ENCODE measurements at places on chromosomes 1 and 21.

DNA sequence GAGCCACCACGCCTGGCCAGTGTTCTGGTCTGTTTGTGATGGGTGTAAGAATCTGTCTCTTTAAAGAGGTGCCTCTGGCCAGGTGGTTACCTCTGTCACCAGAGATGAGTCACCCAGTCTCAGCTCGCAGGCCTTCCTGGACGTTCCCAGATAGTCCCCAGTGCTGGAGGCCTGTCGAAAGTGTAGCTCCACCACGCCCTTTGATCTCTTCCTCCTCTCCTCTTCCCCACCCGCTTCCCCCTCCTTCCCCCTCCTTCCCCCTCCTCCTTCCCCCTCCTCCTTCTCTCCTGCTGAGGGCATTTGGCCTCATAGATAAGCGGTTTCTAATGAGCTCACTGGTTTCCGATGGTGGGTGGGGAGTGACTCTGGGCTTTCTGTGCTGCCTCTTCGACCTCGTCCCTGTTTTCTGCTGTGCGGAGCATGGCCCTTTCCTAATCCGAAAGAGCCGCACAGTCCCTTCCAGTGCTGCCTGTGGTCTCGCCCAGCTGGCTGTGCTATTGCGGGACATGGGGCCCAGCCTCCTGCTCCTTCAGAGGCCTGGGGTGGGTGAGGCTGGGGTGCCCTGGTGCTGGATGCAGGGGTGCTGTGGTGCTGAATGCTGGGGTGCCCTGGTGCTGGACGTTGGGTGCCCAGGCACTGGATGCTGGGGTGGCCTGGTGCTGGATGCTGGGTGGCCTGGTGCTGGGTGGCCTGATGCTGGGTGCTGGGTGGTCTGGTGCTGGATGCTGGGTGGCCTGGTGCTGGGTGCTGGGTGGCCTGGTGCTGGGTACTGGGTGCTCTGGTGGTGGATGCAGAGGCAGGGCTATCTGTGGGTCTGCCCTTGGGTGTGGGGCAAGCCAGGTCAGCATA lies 19.2 kb downstream of the AGPAT3 start:
- no peak for DNase-seq

DNA sequence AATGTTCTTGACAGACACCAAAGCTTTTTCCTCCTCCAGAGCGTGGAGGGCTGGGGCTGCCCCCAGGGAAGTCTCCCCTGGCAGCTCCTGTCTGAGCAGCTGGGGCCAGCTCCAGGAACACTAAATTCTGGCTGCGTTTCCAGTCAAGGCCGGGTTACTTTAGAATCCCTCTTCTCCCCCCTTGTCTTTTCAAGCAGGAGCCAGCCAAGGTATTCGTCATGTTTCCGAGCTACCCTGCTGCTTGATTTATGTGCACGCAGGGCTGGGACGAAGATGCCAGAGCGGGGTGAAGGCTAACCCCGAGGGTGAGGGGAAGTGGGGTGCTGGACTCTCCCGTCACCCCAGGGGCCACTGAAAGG lies 68.1 kb upstream of the ANGPTL1 start:
- no peak for DNase-seq

DNA sequence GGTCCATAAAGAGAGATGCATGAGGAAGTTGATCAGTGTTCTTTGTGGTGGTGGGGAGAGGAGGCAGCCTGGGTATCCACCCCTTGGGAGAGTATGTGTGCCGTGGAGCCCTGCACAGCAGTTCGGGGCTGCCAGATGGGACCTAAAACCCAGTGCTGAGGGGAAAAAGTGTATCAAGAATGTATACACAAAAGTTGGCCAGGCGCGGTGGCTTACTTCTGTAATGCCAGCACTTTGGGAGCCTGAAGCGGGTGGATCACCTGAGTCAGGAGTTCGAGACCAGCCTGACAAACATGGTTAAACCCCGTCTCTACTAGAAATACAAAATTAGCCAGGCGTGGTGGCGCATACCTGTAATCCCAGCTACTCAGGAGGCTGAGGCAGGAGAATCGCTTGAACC lies 4.1 kb upstream of the TTC4 start:
- DNase-seq: no peak

DNA sequence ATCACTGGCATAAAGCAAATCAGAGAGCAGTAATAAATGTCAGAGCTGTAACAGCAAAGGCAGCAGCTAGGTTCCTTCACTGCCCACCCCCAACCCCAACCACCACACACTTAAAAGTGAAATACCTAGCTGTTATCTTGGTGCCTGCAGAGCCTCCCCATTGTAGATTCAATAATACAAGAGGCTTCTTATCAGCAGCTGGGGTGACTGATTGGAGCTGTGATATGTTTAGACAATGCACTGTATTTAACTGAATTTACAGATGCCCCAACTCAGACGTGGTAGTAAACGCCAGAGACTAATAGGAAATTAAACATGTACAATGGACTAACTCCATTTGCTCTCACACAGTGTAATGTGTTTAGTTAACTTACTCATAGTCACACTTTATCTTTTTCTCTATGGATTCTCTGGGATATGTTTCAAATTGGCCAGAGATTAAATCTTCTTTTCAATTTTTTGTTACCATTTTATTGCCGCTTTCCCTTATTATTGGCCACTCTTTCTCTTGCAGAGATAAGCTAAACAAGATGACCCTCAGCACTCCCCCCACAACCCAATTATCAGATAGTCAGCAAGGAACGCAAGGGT lies 117.1 kb downstream of the ESRRG start:
- no peak for DNase-seq

DNA sequence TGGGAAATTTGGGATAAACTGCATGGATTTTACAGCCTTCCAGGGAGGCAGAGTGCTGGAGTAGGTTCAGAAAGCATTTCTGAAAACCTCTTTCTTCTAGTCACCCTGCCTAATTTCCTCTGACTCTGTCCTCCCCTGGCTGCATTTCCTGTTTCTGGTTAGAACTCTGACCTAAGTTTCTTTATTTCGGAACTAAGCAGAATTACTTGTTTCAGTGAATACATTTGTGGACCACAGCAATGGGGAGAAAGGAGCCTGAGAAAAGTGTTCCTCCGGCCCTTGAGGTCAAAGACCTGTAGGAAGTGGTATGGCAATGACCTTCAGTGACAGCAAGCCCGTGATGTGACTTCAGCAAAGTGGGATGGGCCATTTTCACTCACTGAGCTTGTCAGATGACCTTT lies 173.4 kb upstream of the RUNX1 start:
- DNase-seq: no peak

Measured in stimulated activated CD8-positive, alpha-beta memory T cell treated with anti-CD3 and anti-CD28 coated beads, Interleukin-7, amount 100 ng/mL, for 24 hours (primary cell).